ENCODE measurements at places on chromosomes 6 and 20.

DNA sequence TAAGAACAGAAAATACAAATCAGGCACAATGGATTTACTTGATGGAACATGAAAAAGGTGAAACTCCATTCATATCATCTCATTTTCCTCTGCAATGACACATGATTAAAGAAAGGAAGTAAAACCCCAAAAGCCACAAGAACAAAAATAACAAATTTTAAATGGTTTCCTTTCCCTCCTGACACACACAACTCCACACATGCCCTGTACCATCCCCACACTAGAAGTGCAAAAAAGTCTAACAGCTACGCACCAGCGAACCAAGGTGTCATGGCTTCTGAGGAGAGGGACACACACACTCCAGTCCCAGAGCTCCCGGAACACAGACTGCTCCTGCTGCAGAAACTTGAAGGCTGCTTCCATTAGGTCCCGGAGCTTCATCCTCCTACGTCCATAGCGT is 25.3 kb downstream of the MDN1 start:
- H3K4me3 ChIP-seq = no peak overlapping the region
- peaks cover 72% of the 10 kb centered on the region for H3K36me3 ChIP-seq

DNA sequence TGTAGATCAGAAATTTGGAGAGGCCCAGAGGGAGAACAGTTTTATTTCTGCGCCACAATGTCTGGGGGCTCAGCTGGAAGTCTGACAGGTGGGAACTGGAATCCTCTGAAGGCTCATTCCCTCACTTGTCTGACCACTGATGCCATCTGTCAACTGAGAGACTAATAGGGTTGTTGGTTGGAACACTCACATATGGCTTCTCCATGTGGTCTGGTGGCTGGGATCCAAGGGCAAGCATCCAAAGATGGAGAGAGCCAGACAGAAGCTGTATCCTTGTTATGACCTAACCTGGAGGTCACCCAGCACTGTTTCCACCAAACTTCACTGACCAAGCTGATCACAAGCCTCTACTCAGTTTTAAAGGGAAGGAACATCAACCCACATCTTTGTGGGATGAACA is 117.9 kb upstream of the AKAP12 start:
- H3K4me1 ChIP-seq = no peaks in the 10 kb centered on the region
- peak; percentile 26 for DNase-seq

DNA sequence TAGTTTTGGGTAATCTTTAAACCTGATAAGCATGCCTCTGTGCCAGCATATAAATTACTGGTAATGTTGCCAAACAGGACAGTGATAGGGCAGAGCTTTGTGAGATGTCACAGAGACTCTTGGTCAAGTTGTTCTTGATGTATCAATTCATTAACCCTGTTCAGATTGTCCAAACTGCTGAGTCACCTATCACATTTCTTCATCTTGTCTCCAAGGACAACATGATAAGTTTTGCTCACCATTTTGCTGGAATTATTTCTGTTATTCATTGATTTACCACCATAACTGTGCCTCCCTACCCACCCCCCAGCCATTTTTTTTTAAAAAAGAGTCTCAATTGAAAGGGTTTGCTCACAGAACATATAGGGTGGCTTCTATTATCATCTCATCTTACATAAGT is 19.5 kb upstream of the GMNN start:
- H3K36me3 ChIP-seq = no peaks in the 10 kb centered on the region
- no peak for DNase-seq
- no peaks in the 10 kb centered on the region for H3K27me3 ChIP-seq
- H3K4me3 ChIP-seq = no peak overlapping the region
- no peak overlapping the region for H3K27ac ChIP-seq

DNA sequence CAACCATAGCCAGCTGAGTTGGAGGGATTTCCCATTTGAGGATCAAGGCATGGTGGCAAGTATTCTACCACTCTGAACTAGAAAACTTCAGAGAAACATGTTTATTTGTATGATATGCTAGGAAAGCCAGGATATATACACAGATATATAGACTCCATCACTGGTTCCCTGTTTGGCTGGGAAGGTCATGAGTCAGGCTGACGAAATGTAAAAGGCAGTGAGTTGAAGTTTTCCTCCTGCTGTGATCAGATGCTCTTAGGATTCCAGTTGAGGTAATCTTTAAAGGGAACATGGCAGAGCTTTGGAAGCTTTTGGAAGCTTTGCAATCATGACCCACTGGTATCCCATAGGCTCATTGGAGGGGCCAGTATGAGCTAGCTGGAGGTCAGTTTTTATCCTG is 1369.1 kb downstream of the EPHA7 start:
- no peak for DNase-seq
- no peaks in the 10 kb centered on the region for H3K27me3 ChIP-seq
- H3K4me3 ChIP-seq = no peak overlapping the region
- H3K36me3 ChIP-seq = no peaks in the 10 kb centered on the region
- H3K4me1 ChIP-seq = no peaks in the 10 kb centered on the region

DNA sequence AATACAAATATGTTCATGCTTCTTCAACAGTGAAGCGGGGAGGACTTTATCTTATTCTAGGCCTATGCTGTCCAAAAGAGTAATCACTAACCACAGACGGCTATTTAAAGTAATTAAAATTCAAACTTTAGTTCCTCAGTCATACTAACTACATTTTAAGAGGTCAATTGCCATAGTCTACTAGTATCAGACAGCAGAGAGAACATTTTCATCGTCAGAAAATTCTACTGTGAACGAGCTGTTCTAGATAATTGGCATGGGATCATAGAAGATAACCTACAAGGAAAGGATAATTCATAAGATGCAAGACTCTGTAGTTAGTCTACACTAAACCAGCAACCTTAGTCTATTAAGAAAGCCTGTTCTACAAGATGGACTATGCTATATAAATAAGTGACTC is 44.4 kb downstream of the PRKN start:
- no peak overlapping the region for H3K4me3 ChIP-seq
- no peak overlapping the region for H3K27ac ChIP-seq
- no peaks in the 10 kb centered on the region for H3K36me3 ChIP-seq

GRCh38 chr6:95917034-95917433 is 98.7 kb upstream of the FUT9 start:
- no peaks in the 10 kb centered on the region for H3K4me1 ChIP-seq
- no peaks in the 10 kb centered on the region for H3K27me3 ChIP-seq
- no peaks in the 10 kb centered on the region for H3K36me3 ChIP-seq
- no peak for DNase-seq

- H3K27ac ChIP-seq = peak overlapping the region; percentile 30
- no peaks in the 10 kb centered on the region for H3K27me3 ChIP-seq
- no peak for DNase-seq
- H3K4me1 ChIP-seq = peaks cover 80% of the 10 kb centered on the region
Measured at GRCh38 chr20:17961587-17961940, 7.0 kb downstream of the SNX5 start.

GRCh38 chr6:74410630-74411029 is 714.6 kb downstream of the CD109 start:
- H3K27me3 ChIP-seq = no peaks in the 10 kb centered on the region
- no peak overlapping the region for H3K4me3 ChIP-seq
- DNase-seq = no peak

GRCh38 chr6:84738996-84739865 is 25.2 kb downstream of the TBX18 start:
- no peak overlapping the region for H3K4me3 ChIP-seq
- H3K36me3 ChIP-seq = no peaks in the 10 kb centered on the region
- no peak for DNase-seq
- no peaks in the 10 kb centered on the region for H3K27me3 ChIP-seq

DNA sequence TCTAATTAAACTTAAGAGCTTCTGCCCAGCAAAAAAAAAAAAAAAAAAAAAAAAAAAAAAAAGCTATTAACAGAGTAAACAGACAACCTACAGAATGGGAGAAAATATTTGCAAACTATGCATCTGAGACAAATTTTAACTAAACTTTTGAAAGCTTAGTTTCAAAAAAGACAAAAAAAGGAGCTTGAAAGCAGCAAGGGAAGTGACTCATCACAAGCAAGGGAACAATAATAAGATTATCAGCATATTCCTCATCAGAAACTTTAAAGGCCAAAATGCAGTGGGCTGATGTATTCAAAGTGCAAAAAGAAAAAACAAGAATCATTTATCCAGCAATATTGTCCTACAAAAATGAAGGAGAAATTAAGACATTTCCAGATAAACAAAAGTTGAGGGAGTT is 158.6 kb downstream of the RNF144B start:
- H3K27ac ChIP-seq = no peak overlapping the region
- H3K27me3 ChIP-seq = no peaks in the 10 kb centered on the region
- no peak overlapping the region for H3K4me3 ChIP-seq

GRCh38 chr6:108581932-108582475 is 21.3 kb downstream of the FOXO3 start:
- no peaks in the 10 kb centered on the region for H3K27me3 ChIP-seq
- H3K36me3 ChIP-seq = no peaks in the 10 kb centered on the region
- H3K4me1 ChIP-seq = peaks cover 5% of the 10 kb centered on the region
- H3K4me3 ChIP-seq = no peak overlapping the region
- no peak for DNase-seq
- peak overlapping the region; percentile 65 for H3K27ac ChIP-seq

GRCh38 chr6:63573899-63574553 is 1.7 kb downstream of the LOC128125822 start:
- no peaks in the 10 kb centered on the region for H3K27me3 ChIP-seq
- H3K27ac ChIP-seq = peak overlapping the region; percentile 96
- H3K4me3 ChIP-seq = peak overlapping the region; percentile 79
- no peaks in the 10 kb centered on the region for H3K4me1 ChIP-seq

DNA sequence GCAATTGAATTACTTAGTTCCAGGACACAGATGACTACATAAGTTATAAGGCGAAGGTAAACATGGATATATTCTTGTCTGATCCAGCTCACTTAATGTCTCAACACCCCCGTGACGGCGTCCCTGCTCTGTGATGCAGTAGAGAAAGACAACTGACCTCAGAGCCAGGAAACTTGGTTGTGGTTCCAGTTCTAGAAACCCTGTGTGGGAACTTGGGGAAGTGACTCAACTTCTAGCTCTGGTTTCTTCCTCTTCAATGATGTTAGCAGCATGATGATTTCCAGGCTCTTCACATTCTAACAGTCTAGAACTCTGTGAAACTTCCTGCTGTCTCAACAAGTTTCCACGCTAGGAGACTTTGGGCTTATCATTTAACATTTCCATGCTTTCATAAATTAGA is 18.4 kb downstream of the LAMA4 start:
- no peak overlapping the region for H3K4me3 ChIP-seq
- H3K27ac ChIP-seq = no peak overlapping the region
- no peak for DNase-seq
- H3K4me1 ChIP-seq = peaks cover 10% of the 10 kb centered on the region
- no peaks in the 10 kb centered on the region for H3K27me3 ChIP-seq
- no peaks in the 10 kb centered on the region for H3K36me3 ChIP-seq

GRCh38 chr6:131281471-131282270 is 146.4 kb downstream of the AKAP7 start:
- H3K27ac ChIP-seq = no peak overlapping the region
- H3K36me3 ChIP-seq = peaks cover 16% of the 10 kb centered on the region
- H3K4me3 ChIP-seq = no peak overlapping the region
- H3K4me1 ChIP-seq = peaks cover 5% of the 10 kb centered on the region
- DNase-seq = peak; percentile 43
- no peaks in the 10 kb centered on the region for H3K27me3 ChIP-seq

GRCh38 chr6:36625158-36625919 is 31.2 kb downstream of the SRSF3 start:
- H3K4me1 ChIP-seq = peaks cover 26% of the 10 kb centered on the region
- no peaks in the 10 kb centered on the region for H3K27me3 ChIP-seq
- H3K36me3 ChIP-seq = no peaks in the 10 kb centered on the region
- H3K27ac ChIP-seq = peak overlapping the region; percentile 30
- DNase-seq = no peak
- no peak overlapping the region for H3K4me3 ChIP-seq

DNA sequence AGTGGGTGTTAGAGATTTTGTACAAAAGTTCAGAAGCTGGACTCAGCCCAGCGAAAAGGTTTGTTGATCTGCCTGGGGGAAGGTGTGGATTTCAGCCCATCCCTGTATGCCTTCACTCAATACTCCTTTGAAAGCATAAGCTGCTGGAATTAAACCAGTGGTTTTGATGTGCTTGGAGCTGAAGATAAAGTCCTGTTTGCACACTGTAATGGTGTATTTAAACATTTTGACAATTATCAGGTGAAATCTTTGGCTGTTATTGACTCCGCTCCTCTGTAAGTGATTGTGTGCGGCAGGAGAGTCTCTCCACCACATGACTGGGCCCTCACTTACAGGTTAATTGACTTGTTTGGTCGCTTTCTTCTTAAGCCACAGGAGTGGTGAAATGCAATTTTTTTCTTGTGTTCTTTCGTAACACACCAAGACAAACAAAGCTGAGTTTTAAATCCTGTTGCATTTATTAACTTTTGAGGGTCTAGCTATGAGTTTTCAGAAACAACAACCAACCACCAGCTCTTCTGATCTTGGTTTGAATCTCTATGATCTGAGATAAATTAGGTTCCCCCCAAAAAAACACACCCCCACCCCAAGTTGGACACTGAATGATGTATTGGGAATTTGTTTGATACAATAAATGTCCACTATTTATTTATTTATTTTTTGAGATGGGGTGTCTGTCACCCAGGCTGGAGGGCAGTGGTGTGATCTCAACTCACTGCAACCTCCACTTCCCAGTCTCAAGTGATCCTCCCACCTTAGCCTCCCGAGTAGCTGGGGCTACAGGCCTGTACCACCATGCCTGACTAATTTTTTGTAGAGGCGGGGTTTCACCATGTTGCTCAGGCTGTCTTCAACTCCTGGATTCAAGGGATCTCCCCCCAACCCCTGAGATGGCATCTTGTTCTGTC is 46.3 kb upstream of the NCOA3 start:
- H3K4me3 ChIP-seq = no peak overlapping the region
- no peaks in the 10 kb centered on the region for H3K4me1 ChIP-seq
- no peaks in the 10 kb centered on the region for H3K36me3 ChIP-seq
- no peak for DNase-seq

DNA sequence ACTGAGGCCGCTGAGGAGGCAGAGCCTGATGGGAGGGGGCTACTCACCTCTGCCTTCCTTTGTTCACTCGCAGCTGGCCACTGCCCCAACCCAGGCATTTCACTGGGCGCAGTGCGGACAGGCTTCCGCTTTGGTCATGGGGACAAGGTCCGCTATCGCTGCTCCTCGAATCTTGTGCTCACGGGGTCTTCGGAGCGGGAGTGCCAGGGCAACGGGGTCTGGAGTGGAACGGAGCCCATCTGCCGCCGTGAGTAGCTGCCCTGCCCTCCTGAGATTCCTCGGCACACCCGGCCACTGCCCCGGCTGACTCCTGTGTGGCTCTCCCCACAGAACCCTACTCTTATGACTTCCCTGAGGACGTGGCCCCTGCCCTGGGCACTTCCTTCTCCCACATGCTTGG is 6.0 kb downstream of the C2 start:
- H3K4me1 ChIP-seq = no peaks in the 10 kb centered on the region
- H3K27me3 ChIP-seq = no peaks in the 10 kb centered on the region
- H3K4me3 ChIP-seq = no peak overlapping the region

DNA sequence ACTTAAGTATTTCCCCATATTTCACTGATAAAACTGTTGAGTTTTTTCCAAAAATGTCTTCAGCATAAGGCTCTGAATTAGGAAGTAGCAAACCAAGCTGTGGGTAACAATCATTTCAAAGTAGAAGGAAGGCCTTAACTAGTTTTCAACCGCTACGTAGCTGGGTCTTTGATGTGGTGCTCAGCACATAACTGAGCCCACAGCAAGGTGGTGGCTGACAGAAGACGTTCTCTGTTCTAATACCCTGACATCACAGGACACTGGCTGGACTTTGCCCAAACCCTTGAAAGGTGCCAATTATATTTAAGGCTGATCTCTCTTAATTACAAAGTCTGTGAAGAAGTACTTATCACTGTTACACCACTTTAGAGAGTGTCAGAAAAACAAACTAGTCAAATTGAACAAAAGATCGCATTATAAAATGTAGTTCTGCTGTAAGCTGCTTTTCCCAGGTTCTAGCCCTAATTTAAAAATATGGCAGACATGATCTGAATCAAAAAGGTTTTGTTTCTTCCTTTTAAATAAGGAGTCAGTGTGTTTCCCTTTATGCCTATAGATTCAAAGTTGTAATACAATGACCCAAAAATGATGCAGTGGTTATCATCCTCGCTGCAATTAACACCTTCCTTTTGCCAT is 26.7 kb downstream of the MAN1A1 start:
- H3K4me1 ChIP-seq = no peaks in the 10 kb centered on the region
- DNase-seq = no peak
- H3K27ac ChIP-seq = no peak overlapping the region
